GM13976 (cell line): ENCODE measurements at places on chromosomes 6 and 20.

DNA sequence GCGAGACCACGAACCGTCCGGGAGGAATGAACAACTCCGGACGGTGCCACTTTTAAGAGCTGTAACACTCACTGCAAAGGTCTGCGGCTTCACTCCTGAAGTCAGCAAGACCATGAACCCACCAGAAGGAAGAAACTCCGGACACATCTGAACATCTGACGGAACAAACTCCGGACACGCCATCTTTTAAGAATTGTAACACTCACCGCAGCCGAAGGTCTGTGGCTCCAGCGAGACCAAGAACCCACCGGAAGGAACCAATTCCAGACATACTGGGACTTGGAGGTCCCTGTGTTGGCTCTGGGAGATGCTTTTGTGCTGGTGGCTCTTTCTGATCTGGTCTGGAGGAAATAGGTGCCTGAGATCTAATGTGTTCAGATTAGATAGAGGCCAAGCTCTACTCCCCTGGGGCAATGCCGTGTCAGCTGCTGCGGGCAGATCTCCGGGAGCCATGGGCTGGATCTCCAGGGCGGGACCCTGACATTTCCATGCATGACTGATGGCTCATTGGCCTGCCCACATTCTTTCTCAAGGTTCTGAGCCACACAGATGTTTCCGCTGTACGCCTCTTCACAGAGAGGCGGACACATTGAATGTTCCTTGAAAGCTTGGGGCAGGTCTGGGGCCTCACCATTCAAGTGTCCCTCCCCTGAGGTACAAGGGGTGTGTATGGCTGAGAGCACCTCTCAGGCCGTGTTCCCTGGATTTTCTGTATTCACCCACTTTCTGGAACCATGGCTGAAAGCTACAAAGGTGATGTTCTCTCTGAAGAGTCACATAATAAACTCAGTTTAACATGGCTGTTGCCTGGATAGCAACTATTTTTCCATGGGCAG, 29.3 kb downstream of the GMPR start:
- DNase-seq: no peak

DNA sequence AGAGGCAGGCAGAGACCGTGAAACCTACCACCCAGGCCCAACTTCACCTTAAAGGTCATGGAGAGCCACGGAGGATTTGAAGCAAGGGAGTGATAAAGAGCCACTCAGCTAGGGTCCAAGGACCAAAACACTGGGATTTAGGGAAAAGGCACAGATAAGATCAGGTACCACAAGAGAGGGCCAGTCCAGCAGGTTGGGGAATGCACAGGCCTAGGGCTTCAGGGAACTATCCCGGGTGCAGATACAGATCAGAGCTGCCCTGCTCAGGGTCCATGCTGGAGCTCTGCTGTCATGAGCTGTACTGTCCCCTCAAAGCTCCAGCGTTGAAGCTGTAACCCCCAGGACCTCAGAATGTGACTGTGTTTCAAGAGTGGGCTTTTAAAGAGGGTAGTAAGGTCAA, 16.9 kb downstream of the SLC22A23 start:
- DNase-seq: no peak

- no peak for DNase-seq
Measured at GRCh38 chr20:41786158-41786557, 168.0 kb upstream of the CHD6 start.

DNA sequence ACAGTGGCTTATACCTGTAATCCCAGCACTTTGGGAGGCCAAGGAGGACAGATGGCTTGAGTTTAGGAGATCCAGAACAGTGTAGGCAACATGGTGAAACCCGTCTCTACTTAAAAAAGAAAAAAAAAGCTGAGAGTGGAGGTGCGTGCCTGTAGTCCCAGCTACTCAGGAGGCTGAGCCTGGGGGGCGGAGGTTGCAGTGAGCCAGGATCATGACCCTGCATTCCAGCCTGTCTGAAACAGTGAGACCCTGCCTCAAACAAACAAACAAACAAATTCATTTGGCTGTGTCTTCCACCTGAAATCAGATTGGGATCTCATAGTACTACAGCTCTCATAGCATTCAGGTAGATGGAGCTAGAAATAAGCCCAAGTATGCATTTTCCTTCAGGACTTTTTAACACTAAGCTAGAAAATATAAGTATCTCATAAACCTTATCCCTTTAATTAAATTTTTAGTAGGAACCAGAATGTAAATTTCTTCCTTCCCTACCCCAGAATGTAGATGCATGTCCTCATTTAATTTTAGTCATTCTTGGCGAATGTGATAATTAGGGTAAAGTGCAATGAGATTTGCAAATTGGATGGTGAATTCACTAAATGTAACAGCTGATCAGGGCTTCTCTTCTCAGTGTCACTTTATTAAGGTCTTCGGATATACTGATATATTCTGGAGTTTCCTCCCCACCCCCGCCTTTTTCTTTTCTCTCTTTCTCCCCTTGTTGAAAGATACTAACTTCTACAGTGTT, 190.4 kb downstream of the CDKAL1 start:
- no peak for DNase-seq

DNA sequence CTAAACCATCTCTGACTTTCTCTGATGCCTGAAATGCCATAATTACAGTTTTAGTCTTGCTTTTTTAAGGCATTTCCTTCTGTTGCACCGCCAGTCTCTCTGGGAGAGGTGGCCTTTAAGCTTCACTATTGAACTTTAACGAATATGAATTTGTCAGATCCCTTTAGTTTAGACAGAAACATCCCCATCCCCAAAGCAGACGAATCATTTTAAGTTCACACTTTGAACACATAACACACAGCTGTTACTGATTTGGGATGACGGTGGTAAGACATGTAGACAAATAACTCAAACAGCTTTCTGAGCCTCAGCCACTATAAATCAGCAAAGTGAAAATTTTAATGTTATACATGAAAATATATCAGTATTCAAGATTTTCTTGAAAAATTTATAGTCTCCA, 7.2 kb upstream of the IPCEF1 start:
- no peak for DNase-seq

- DNase-seq: no peak
Measured at GRCh38 chr6:149448821-149449453, 35.9 kb downstream of the ZC3H12D start.

GRCh38 chr6:5412017-5412416, 150.7 kb downstream of the FARS2 start:
- DNase-seq: no peak

DNA sequence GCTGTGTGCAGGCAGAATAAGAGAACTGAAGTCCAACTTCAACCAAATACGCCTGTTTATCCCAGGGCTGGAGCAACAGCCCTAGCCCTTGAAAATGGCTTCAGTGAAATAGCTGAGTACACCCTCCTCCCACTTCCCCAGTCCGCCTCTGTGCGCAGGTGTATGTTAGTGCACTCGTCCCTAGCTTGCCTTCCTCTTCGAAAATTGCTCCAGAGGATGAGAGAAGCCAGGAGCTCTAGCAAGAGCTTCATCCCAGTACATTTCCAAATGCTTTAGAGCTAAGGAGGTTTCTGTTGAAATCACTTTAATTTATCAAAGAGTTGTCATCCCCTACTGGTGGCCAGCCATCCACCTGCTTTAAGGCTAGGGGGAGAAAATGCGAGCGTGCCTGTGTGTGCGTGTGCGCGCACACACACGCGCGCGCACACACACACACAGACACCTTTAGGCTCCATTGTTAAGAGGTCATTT, 5.4 kb upstream of the POU3F2 start:
- DNase-seq: peak; percentile 32

DNA sequence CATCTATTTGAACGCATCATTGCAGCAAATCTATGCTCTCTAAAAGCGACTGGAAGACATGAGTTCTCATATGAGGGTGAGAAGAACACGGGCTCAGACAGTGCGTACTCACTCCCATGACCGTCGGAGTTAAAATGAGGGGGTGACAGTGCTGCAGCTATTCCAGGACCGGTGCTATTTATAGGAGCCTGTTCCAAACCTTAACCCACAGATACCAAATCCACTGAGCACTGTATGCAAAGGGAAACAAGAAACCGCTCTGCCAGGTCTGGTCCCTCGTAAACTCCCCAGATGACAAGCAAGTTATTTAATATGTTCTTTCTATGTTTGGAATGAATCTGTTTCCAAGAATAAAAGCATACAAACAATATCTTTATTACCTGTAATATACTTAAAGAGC, 22.9 kb downstream of the PPP1R3G start:
- DNase-seq: no peak
